ENCODE measurements at places on chromosomes 3 and 15. TPM values are rescaled to one million over a fixed set of nuclear protein-coding genes. Genes with fewer than 3 reads are reported as not detected.

DNA sequence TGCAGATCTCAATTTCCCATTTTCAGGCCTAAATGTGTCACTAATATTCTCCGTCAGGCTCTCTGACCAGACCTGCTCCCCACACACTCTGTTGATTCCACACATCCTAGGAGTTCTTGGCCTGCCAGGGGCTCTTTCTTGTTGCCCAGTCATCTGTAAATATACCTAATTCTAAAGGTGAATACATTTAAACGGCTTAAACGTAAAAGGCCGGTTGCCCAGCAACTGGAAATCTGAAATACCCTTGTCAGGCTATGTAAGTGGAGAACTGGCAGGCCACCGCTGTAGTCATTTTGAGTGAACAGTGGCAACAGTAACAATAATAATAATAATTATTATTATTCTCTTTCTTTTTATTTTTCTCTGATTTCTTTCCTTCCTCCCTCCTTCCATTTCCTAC is 302.7 kb downstream of the AGBL1 start:
- no peak for DNase-seq

- DNase-seq = no peak
Measured at GRCh38 chr3:188830893-188831292, 340.9 kb upstream of the TPRG1 start.

- peak; percentile 38 for DNase-seq
Measured at GRCh38 chr3:45048244-45048643, 22.1 kb downstream of the CLEC3B start.

Gene THAP10
- total RNA-seq = 3.6 TPM
